ENCODE measurements at places on chromosomes 3 and 15. TPM values are rescaled to one million over a fixed set of nuclear protein-coding genes. Genes with fewer than 3 reads are reported as not detected.

Gene PTPRG
- 69.3 TPM for total RNA-seq

Gene P2RY1
- total RNA-seq, result 6.4 TPM

Gene ZCWPW2
- 0.31 TPM for total RNA-seq

- no peak for DNase-seq
Observed at GRCh38 chr15:34311563-34311962, 26.0 kb downstream of the SLC12A6 start.

Gene ZMAT3
- total RNA-seq, result 10.5 TPM

Gene GMNC
- total RNA-seq, result not detected

DNA sequence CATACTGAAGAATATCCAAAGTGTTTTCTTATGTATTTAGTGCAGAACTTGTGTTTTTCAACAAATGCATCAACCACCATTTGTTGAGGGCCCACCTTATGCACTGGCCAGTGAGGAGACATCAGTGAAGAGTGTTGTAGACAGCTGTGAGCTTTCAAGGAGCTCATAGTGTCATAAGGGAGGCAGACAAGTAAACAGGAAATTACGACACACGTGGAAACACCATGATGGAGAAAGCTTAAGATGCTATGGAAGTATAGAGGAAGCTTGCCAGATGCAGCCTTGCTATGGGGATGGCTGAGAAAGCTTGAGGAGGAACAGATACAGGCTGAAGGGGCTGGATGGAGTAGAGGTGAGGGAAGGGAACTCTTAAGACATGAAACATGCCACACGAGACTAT, 50.8 kb upstream of the PSMD6 start:
- no peak for DNase-seq

- DNase-seq, result no peak
Observed at GRCh38 chr15:35444557-35445204, 101.3 kb downstream of the DPH6 start.

All from H9 (cell line).